ENCODE measurements at places on chromosomes 5 and 9. TPM values are rescaled to one million over a fixed set of nuclear protein-coding genes. Genes with fewer than 3 reads are reported as not detected.

GRCh38 chr9:14213504-14213903 is 100.4 kb downstream of the NFIB start:
- DNase-seq = no peak

DNA sequence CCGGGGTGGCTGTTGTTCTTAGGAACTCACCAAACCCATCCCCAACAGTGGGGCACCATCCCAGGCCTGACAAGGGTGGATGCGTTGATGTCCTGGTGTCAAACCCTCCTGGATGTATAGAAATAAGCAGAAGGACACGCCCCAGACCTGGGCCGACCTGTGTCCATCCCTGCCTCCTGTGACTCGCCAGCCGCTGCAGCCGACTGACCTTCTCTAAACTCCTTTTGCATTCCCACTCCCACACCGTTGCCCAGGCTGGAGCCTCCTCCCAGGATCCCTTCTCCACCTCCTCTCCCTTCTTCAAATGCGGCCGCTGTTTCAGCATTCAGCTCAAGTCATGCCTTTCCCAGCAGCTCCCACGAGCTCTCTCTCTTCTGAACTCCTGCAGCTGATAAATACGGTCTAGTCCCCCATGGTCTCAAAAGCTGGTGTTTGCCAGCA is 213.2 kb upstream of the IER5L start:
- no peak for DNase-seq

DNA sequence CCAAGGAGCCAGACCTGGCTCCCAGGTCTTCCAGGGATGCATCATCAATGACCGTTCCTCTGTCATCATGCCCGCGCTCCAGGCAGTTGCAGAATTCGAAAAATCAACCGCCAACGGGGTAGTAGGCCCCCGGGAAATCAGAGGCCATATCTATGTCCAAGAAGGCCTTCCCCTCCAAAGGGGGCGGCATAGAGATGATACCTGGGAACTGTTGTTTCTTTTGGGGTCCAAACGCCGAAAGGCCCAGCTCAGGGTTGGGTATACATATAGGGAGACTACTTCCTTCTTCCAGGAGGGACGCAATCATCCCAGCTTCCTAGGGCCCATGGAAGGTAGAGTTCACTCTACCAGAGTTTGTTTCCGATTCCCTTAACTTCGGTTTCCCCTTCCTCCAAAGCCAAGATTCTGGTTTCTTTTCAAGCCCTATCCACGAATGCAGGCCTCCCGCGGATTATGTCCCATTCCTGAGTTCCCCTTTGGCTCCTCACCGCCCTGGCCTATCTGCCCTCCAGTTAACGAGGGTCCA is 754 bp downstream of the DCAF12 start:
- DNase-seq = no peak

DNA sequence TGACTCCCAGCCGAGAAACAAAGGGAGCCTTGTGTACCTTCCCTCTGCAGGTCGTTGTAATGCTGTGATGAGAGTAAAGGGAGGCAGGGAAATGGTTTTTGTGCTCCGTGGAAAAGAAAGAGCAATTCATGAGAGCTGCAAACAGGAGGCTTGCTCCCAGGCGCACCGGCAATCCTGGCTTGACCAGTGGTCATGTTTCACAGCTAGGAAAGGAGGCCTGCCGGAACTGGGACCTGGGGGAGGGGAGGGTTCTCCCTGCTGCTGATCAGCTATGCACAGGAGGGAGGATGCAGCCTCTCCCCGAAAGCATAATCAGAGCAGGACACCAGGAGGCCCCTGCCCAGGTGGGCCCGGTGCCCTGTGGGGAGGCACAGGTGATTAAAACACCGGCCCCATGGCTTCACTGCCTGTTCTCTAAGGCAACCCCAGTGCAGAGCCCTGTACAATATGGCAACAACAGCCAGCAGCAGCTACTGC is 131.3 kb downstream of the ZDHHC21 start:
- DNase-seq = no peak

Gene CCDC183
- 0.49 TPM for polyA plus RNA-seq

Measured in heart right ventricle (tissue), 16 donors.